ENCODE measurements at places on chromosomes 5 and 9.

GRCh38 chr5:126506079-126506478, 82.9 kb downstream of the GRAMD2B start:
- no peak for DNase-seq

DNA sequence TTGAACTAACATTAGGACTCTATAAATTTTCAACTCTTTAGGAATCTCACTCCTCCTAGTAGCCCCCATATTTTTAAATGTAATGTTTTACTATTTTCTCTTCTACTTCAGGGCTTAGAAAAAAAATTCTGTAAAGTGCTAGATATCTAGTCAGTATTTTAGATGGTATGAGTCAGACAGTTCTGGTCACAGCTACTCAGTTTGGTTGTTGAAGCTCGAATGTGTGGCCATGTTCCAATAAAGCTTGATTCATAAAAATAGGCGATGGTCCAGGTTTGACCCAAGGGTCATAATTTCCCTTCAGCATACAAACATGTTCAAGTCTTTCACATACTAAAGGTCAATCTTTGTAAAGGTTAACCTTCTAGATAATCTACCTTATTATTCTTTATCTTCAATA, 566.0 kb upstream of the CDH18 start:
- DNase-seq = no peak

DNA sequence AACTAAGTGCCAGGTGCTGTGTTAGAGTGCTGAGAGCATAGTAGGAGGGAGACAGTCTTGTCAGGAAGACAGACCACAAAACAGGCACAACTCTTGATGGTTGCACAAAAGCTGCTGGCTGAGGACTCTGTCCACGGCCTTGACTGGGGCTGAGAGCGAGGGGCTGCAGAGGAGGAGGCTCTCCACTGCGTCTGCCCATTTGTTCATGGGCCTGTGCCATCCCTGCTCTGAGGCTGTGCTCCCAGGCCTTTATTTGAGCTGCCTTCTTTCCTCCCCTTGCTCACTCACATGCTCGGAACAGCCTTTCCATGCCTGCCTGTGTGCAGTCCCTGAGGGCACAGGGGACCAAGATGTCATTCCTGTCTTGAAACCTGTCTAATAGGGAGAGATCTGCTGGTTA, 147.8 kb downstream of the CACNA1B start:
- DNase-seq = no peak

GRCh38 chr5:122101636-122102285, 23.7 kb upstream of the LOX start:
- DNase-seq = no peak

DNA sequence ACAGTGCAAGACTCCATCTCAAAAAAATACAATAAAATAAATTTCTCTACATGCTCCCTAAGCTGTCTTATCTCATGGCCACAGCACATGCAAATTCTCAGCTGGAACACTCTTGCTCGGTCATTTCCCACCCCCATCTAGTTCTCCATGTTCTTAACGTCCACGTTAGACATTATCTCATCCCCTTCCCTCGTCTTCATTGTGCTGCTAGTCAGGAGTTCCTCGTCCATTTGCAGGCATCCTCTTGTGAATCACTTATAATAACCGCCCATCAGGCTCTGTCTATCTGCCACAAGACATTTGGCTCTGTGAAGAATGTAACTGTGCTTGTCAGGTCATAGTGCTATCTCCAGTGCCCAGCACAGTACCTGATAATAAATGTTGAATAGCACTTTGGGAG, 32.9 kb upstream of the GOLGA1 start:
- DNase-seq = no peak

DNA sequence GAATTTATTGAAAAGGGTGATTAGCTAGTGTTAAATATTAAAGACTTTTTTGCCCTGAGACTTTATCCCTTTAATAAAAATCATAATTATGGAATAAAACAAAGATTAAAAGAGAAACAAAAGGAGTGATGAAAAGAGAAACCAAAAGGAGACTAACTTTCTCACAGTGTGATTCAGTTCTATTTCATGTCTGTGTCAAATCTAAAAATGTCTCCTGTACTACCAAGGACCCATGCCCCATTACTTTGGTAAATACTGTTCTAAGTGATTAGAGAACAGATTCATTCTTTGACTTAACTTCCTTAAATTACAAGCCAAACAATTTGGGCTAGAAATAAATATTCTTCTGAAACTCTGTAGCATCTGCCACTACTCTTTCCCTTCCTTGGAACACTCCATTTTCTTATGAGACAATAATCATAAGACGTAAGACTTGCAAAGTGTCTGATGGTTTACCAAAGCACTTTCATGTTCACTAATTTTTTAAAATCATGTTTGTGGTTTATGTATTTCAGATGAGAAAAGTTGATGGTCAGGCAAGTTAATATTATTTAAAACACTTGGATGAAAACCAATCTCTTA, 319.0 kb downstream of the EBF1 start:
- DNase-seq = no peak

DNA sequence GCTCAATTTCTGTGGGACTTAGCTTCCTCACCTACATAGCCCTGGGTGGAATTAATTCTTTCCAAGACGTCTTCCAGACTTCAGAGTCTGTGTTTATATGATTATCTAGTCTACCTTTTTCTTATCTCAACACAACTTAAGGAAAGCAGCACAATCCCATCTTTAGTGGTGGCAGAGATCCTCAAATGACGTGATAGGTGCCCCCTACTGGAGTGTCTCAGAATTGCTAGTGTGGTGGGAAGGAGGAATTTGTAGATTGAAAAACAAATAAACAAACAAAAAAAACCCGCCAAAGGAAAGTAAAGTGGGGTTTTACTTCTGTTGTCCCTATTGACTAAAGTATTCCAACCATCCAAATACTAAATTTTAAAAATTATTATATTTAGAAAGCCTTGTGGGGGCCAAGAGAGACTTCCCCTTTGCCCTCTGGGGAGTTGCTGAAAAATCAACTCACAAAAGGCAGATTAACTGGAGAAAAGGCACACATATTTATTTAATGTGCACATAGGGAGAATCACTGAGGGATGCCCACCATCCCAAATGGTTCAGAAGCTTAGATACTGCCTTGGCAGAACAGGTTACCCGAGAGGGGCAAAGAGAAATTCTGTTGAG, 283.3 kb downstream of the TMEM167A start:
- DNase-seq = no peak

- DNase-seq = no peak
Measured at GRCh38 chr9:135816651-135816970, 90.7 kb downstream of the CAMSAP1 start.

DNA sequence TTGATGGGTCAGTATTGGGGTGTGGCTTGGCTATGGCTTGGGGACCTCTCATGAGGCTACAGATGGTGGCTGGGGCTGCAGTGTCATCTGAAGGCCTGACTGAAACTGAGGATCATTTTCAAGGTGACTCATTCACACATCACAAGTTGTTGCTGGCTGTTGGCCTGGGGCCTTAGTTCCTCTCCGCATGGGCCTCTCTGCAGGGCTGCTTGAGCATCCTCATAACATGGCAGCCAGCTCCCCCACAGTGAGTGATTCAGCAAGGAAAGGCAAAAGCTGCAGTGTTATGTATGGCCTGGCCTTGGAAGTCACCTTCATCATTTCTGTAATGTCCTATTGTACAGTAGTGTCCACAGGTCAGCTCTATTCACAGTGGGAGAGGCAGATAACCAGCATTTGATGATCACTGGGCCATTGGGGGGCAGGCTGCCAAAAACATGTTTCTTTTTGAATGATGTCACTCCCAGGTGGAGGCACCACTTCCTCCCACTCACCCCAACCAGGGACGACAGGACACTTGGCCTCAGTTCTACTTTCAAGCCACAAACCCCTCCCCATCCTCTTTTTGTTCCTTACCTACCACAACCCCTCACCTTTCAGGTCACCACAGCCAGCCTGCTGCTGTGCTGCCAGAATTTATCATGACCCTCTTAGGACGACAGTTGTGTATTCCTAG, 14.4 kb downstream of the FGD3 start:
- no peak for DNase-seq

GRCh38 chr9:26605367-26605766, 287.2 kb downstream of the CAAP1 start:
- no peak for DNase-seq

DNA sequence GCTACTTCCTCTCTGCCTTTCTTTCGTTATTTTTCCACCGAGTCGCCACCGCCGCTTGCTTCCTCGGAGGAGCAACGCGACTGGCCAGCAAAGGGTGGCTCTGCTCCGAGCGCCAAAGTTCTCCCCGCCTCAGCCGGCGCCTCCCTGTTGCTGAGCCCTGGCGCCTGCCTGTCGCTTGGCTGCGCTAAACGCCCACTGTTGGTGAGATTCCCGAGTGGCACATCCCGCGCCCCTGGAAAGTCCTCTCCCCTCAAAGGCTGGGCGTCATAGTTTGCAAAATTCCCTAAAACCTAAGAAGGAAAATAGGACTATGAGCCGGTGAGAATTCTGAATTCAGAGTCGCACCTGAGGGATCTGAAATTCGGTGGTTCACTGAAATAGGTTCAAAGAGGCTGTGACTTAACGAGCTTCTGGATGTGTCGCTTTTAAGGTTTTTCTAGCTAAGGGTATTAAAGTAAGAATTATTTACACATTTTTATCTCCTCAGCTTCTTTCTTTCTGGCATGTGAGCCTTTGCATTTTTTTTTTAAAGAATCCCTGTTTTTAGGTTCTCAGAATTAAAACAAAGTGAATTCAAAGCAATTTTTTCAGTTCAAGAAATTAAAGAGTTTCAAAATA, at the start of gene GRIN3A:
Gene GRIN3A, minus strand, starts transcription at position 82 of the 618 bp plus-strand sequence. CDS start 668 bp downstream, outside the sequence.
- DNase-seq = no peak

DNA sequence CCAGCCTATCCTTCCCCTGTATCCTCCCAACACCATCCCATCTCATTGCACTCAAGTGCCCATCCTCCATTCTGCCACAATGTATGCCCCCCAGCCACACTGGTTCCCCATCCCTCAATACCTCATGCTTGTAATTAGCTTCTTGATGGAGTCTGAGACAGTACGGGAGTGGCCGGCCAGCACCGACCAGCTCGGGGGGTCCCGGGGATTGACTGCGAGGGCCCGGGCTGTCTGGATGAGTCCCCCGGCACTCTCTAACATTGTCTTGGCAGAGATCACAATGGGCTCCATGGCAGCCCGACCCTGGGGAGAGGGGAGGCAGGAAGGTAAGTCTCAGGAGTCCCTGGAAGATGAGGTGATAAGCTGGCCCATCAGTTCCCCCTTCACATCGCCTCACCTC, 17.2 kb upstream of the TPM2 start:
- no peak for DNase-seq

DNA sequence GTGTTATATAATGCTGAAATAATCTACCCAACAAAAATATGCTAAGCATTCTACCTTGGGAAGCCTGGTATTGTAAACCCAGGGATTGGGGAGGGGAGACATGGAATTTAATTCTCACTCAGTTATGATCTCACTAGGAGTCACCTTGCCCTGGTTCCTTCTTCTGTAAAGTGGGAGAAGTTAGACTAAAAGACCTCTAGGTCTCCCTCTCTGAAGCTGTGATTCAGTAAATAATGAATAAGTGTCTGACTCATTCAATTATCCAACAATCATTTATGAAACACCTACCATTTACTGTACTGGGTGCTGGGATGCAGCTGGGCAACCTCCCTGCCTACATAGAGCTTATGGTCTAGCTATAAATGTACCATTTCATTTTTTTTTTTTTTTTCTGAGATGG, 20.2 kb upstream of the SPARC start:
- no peak for DNase-seq

DNA sequence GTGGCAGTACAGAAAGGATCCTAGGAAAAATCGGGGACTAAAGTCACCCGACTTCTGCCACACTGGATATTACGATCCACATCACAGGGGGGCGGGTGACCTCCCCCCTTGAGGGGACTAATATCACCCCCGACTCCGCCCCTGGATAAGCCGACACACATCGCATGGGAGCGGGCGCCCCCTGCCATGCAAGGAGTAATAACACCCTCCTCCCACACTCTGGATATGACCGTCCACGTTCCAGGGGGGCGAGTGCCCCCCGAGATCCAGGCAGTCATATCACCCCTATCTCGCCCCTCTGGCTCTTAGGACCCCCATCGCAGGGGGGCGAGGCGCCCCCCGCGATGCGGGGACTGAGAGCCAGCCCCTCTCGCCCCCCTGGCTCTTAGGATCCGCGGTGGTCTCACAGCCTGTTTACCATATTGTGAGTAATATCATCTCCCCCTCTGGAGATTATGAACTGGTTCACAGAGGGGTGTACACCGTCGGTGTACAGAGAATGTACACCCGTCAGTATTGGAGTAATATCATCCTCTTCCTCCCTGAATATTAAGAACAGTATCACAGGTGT, 423.0 kb downstream of the DIRAS2 start:
- DNase-seq = no peak

DNA sequence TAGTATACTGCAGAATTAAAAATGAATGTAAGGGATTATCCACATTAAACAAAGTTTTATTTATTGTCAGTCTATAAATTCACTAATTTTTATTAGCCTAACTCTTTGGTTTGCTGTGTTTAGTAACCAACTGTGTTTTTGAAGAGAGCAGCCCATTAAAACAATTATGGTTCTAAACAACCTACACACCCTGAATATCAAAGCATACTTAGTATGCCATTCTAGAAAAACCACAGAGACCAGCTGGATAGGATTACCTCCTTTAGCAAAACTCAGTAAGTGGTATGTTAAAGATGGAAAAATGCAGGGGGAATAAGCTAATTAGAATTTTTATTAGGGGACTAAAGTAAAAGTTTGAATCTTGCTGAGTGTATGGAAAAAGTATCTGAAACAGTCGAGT, 1981.7 kb upstream of the NUDT12 start:
- no peak for DNase-seq

DNA sequence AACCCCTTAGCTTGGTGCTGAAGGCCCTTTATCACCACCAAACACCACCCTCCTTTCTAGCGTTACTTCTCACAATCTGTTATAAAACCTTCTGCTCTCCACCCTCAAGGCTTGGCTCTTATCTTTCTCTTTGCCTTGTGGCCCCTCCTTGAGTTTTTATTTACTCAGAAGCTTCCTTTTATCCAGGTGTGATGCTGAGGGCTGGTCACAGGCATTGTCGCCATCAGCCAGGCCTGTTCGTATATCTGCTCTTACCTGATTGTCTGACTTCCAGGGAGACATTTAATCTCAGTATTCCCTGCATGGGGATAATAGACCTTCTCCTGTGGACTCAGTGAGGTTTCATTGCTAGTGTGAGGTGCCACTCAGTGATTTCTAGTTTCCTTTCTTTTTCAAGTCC, 34.2 kb downstream of the MEGF10 start:
- no peak for DNase-seq

DNA sequence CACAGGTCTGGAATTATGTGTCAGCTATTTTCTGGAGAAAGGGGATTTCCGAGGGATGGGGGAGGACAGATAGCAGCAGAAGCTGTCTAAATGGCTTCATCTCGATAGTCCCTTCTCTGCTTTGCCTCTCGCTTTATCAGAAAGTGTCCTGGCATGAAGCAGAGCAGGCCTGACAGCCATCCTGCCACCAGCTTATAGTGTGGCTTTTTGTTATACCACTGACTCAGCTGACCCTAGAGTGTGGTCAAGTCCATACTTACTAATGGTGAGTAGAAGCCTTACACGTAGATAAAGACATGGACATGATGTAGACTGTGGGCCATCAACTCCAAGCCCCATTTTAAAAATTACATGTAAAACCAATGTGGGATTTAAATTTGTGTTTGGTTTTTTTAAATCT, 50.0 kb downstream of the RCL1 start:
- no peak for DNase-seq

- DNase-seq = no peak
Measured at GRCh38 chr5:11803436-11803835, 100.8 kb downstream of the CTNND2 start.

Data from GOT3 (cell line).